Bronchus fibroblast of lung (primary cell): ENCODE measurements at places on chromosomes 3 and 15. TPM values are rescaled to one million over a fixed set of nuclear protein-coding genes. Genes with fewer than 3 reads are reported as not detected.

HIGD2B gene
- total RNA-seq, result not detected in 2 replicates

CFAP91 gene
- total RNA-seq, result 0.45 and 0.50 TPM in 2 replicates

CP gene
- under 0.01 and 0.17 TPM in 2 replicates for total RNA-seq

CSPG5 gene
- 0.15 and 0.17 TPM in 2 replicates for total RNA-seq

ISG20 gene
- 3.0 and 5.1 TPM in 2 replicates for total RNA-seq

CXCR6 gene
- total RNA-seq, result not detected in 2 replicates

ENTPD3 gene
- under 0.01 TPM in 2 replicates for total RNA-seq

FGF7 gene
- total RNA-seq, result 9.2 and 13.8 TPM in 2 replicates

ONECUT1 gene
- under 0.01 and 0.34 TPM in 2 replicates for total RNA-seq

SLC12A1 gene
- not detected in 2 replicates for total RNA-seq

SUSD5 gene
- 3.4 and 6.2 TPM in 2 replicates for total RNA-seq

CHRFAM7A gene
- total RNA-seq, result 0.15 TPM in 1 of 2 replicates, not detected in the other

IMP3 gene
- 97.5 and 107 TPM in 2 replicates for total RNA-seq

RLBP1 gene
- total RNA-seq, result not detected in 2 replicates

MANF gene
- 78.0 and 87.9 TPM in 2 replicates for total RNA-seq

WDR93 gene
- 0.15 TPM in 1 of 2 replicates, not detected in the other for total RNA-seq

MKRN3 gene
- under 0.01 TPM in 1 of 2 replicates, not detected in the other for total RNA-seq

SRGAP3 gene
- 1.2 and 1.7 TPM in 2 replicates for total RNA-seq

BOC gene
- total RNA-seq, result 1.0 TPM in 2 replicates

PFKFB4 gene
- total RNA-seq, result 8.9 and 12.3 TPM in 2 replicates

DUOX1 gene
- under 0.01 TPM in 1 of 2 replicates, not detected in the other for total RNA-seq

GAP43 gene
- 0.45 and 0.50 TPM in 2 replicates for total RNA-seq

NR1I2 gene
- total RNA-seq, result under 0.01 and 0.34 TPM in 2 replicates

RFX7 gene
- 3.3 and 4.2 TPM in 2 replicates for total RNA-seq

NUSAP1 gene
- total RNA-seq, result 106 and 111 TPM in 2 replicates

DLEC1 gene
- total RNA-seq, result not detected in 2 replicates

POPDC2 gene
- total RNA-seq, result not detected in 2 replicates

LXN gene
- total RNA-seq, result 75.5 and 81.5 TPM in 2 replicates

TNFAIP8L3 gene
- 2.1 and 3.2 TPM in 2 replicates for total RNA-seq

ADAMTS9 gene
- total RNA-seq, result 2.5 TPM in 2 replicates

DGKG gene
- total RNA-seq, result 0.50 TPM in 1 of 2 replicates, not detected in the other

MINAR1 gene
- total RNA-seq, result 0.74 and 1.0 TPM in 2 replicates

BFSP2 gene
- total RNA-seq, result not detected in 2 replicates

MESP2 gene
- 0.45 and 1.3 TPM in 2 replicates for total RNA-seq

C3orf20 gene
- total RNA-seq, result not detected in 2 replicates

TBC1D21 gene
- total RNA-seq, result not detected in 2 replicates

MAGEL2 gene
- 0.45 and 0.84 TPM in 2 replicates for total RNA-seq

CYP1A2 gene
- total RNA-seq, result not detected in 2 replicates

ASB14 gene
- not detected in 2 replicates for total RNA-seq
